ENCODE measurements at places on chromosomes 6 and 20.

- H3K36me3 ChIP-seq: no peaks in the 10 kb centered on the region
- H3K4me1 ChIP-seq: peaks cover 11% of the 10 kb centered on the region
- H3K4me3 ChIP-seq: no peak overlapping the region
- no peak overlapping the region for H3K27ac ChIP-seq
- no peak for DNase-seq
Observed at GRCh38 chr6:53239526-53239925, 90.9 kb upstream of the GCM1 start.

- no peak overlapping the region for H3K4me3 ChIP-seq
- no peak for DNase-seq
- H3K36me3 ChIP-seq: no peaks in the 10 kb centered on the region
- no peaks in the 10 kb centered on the region for H3K4me1 ChIP-seq
Observed at GRCh38 chr6:46967826-46968349, 46.1 kb upstream of the ADGRF5 start.

DNA sequence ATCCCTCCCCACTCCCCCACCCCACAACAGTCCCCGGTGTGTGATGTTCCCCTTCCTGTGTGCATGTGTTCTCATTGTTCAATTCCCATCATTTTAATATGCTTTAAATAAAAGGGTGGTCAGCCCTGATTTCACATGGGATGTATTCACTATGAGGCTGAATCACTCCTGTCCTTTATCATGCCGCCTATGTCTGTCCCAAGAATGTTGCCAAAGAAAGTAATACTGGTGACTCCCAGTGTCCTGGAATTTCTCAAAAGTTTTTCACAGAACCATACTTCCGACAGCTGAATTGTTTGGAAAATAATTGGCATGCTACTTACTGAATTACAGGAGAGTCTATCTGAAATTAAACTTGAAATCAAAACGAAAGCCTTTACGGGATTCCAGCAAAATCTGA, 217.7 kb downstream of the HAO1 start:
- no peak overlapping the region for H3K27ac ChIP-seq
- H3K4me3 ChIP-seq: no peak overlapping the region
- H3K4me1 ChIP-seq: no peaks in the 10 kb centered on the region
- no peaks in the 10 kb centered on the region for H3K36me3 ChIP-seq

DNA sequence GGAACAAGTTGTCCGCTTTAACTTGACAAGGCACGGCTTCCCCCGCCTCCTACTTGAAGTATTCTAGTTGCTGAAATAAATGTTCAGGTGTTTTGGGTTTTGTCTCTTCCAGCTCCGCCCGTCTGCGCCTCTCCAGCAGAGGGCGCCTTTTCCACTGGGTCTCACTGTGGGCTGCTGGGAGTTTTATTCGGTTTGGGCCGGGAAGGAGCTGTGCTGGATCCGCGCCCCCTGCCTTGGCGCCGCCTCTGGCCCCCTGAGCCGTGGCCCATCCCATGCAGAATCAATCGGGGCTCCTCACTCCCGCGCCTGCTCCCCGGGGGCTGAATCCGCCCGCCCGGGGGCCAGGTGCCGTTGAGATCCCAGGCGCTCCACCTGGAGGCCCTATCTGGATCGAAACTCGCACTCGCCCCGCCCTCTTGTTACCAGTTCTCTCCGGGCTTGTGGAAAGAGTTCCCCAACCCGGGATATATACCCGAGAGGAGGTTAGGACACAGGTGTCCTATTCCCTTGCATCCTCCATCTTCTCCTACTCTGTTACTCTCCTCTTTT, 51.0 kb upstream of the TCF21 start:
- peaks cover 40% of the 10 kb centered on the region for H3K27me3 ChIP-seq
- H3K36me3 ChIP-seq: peaks cover 3% of the 10 kb centered on the region
- peak overlapping the region; percentile 36 for H3K4me3 ChIP-seq
- DNase-seq: no peak
- H3K4me1 ChIP-seq: no peaks in the 10 kb centered on the region
- H3K27ac ChIP-seq: no peak overlapping the region

DNA sequence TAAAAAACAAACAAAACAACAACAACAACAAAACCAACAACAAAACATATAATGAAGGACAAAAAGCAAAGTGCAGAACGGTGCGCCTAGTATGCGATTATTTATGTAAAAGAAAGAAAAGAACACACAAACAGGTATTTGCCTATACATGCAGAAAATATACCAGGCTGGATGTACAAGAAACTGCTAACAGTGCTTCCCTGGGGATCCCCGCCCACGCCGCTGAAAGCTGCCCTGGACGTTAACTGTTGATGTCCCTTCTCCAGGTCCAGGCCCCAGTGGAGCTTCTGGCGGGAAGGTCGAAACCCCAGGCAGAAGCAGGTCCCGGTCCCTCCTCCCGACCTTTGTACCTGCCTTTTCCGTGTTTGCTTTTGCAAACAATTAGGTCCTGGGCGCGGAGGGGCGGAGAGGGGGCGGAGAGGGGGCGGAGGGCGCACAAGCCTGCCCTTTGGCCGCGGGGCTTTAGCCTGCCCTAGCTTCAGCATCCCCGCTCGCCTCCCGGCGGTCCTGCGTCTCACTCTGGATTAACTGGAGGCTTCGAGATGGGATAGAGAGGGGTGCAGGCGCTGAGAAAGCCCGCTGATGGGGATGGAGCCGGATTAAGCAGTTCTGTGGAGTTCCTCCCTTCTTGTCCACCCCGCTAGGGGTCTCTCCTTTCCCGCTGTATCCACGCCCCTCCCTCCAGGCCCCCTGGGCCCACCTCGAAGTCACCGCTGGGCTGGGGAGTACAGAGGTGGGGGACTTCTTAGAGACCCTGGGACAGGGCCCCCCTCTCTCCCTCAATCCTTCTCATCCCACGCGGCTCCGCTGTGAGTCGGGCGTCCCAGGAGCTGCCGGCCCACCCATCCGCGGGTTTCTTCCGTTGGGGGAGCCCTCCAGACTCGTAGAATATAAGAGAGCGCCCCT, 8.2 kb upstream of the AHCY start:
- no peak overlapping the region for H3K27ac ChIP-seq
- H3K27me3 ChIP-seq: peaks cover 20% of the 10 kb centered on the region
- no peak for DNase-seq
- H3K36me3 ChIP-seq: peaks cover 2% of the 10 kb centered on the region
- H3K4me1 ChIP-seq: peaks cover 14% of the 10 kb centered on the region
- no peak overlapping the region for H3K4me3 ChIP-seq

DNA sequence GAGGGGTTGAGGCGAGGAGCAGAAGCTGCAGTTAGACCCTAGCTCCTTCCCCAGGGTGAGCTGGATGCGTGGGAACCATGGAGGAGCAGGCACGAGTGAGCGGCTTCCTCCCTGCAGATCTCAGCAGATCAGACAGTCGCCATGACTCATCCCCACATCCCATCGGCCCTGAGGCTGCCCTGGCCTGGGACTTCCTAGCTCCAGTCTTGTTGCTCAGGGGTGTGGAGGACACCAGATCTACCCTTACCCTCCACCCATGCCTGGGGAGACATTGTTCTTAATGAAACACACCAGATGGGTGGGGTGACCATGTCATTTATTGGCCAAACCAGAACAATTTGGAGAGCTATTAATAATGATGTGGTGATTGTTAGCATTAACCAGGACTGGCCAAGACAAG, 36.3 kb upstream of the TGM2 start:
- no peak overlapping the region for H3K4me3 ChIP-seq
- no peak for DNase-seq
- H3K27me3 ChIP-seq: peaks cover 3% of the 10 kb centered on the region
- no peak overlapping the region for H3K27ac ChIP-seq
- no peaks in the 10 kb centered on the region for H3K4me1 ChIP-seq

DNA sequence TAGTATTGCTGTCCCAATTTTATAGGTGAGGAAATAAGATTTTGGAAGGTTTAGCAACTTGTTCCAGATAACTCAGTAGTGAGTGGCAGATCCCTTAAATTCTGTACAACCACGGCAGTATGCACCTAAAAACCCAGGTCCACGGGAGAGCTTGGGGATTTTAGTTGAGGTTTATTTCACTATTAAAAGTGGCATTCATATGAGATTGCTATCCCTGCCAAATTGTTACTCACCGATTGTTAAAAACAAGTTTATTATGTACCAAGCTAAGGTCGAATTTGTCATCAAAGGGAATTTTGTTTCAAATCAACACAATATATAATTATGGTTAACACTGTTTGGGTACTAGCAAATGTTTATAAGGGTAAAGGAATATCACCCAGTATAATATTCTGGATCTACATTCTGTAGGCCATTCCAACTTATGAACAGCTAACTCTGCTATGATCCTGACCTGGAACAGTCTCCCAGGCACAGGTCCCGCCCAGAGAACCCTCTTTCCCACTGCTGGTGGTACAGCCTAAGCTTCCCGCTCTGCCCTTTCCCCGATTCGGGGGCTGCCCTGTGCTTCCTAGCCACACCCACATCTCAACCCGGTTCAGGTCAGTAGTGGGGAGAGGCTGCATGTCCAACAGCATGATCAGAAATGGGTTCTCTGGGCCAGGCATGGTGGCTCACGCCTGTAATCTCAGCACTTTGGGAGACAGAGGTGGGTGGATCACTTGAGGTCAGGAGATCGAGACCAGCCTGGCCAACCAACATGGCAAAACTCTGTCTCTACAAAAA, 24.9 kb downstream of the GPLD1 start:
- no peaks in the 10 kb centered on the region for H3K27me3 ChIP-seq
- H3K27ac ChIP-seq: no peak overlapping the region
- no peaks in the 10 kb centered on the region for H3K4me1 ChIP-seq
- no peak overlapping the region for H3K4me3 ChIP-seq
- DNase-seq: no peak
- H3K36me3 ChIP-seq: peaks cover 2% of the 10 kb centered on the region

DNA sequence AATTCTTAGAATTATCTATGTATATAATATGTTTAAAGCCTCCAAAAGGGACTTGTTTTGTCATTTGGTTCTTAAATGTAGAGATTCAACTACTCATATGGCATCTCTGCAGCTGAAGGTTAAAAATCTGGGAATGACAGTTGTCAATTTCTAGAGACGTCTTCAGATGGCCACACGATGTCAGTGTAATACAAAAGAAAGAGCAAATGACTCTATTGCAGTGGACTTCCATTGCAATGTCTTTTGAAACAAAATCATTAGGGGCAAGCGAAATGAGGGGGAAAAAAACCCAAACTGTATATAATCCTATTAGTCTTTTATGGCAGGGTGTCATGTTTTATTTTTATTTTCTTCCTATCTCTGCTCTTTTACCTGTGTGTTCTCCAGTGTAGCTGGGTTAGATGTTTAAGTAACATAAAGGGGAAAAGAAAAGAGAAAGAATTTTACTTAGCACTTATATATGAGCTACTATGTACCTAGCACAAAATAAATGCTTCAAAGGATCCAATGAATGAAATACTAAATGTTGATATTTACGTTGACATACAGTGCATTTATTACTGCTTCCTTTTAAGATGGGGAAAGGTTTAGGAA, 26.2 kb downstream of the CCN2 start:
- DNase-seq: no peak
- no peak overlapping the region for H3K4me3 ChIP-seq
- H3K36me3 ChIP-seq: no peaks in the 10 kb centered on the region

DNA sequence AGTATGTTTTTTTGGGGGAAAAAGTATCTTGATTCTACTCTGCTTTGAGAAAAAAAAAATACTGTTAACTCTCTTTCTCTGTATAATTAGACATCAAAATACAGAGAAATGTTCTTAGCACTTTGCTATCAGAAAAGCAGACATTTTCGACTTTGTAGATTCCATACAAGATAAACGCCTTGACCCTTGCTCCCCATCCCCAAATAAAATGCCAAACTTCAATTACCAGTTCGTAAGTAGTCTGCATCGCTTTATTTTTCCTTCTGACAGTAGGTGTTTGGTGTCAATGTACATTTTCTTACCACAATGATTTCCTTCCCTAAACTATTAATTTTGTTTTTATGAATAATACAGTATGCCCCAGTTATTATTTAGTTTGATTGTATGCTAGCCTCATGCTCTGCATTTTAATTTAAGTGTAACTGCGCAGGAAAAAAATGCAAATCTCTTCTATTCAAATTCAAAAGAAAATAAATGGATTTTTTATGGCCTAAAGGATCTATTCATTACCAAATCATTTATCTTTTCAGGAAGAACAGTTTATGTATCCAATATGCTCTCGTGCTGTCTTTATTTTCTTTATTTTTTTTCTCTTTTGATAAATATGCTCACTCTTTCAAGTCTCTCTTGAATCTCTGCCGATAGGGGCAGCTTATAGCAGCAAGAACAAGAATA, 84.8 kb upstream of the ZNF217 start:
- DNase-seq: no peak
- H3K27ac ChIP-seq: peak overlapping the region; percentile 16
- no peaks in the 10 kb centered on the region for H3K36me3 ChIP-seq

DNA sequence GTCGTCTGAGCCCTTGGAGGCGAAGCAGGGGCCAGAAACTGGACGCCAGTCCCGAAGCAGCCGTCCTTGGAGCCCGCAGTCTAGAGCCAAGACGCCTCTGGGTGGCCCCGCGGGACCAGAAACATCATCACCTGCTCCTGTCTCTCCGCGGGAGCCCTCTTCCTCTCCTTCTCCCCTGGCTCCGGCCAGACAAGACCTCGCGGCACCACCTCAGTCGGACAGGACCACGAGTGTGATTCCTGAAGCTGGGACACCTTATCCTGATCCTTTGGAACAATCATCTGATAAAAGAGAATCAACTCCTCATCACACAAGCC, 416 bp downstream of the RSPH4A start:
- H3K36me3 ChIP-seq: peaks cover 2% of the 10 kb centered on the region
- DNase-seq: no peak
- peaks cover 16% of the 10 kb centered on the region for H3K4me1 ChIP-seq

- no peaks in the 10 kb centered on the region for H3K27me3 ChIP-seq
Observed at GRCh38 chr6:129679758-129680157, 30.2 kb downstream of the ARHGAP18 start.

GRCh38 chr6:4185419-4185818, 50.0 kb upstream of the ECI2 start:
- H3K36me3 ChIP-seq: no peaks in the 10 kb centered on the region
- no peak overlapping the region for H3K4me3 ChIP-seq
- H3K27ac ChIP-seq: no peak overlapping the region
- H3K4me1 ChIP-seq: no peaks in the 10 kb centered on the region
- peaks cover 48% of the 10 kb centered on the region for H3K27me3 ChIP-seq
- DNase-seq: no peak

GRCh38 chr6:111957623-111958315, 84.5 kb upstream of the FYN start:
- no peaks in the 10 kb centered on the region for H3K36me3 ChIP-seq
- no peaks in the 10 kb centered on the region for H3K4me1 ChIP-seq
- no peak overlapping the region for H3K4me3 ChIP-seq
- no peaks in the 10 kb centered on the region for H3K27me3 ChIP-seq
- no peak overlapping the region for H3K27ac ChIP-seq

- peaks cover 2% of the 10 kb centered on the region for H3K36me3 ChIP-seq
- H3K4me1 ChIP-seq: no peaks in the 10 kb centered on the region
- H3K27me3 ChIP-seq: no peaks in the 10 kb centered on the region
- no peak overlapping the region for H3K4me3 ChIP-seq
- DNase-seq: no peak
Observed at GRCh38 chr6:67221226-67221625, 1413.9 kb upstream of the ADGRB3 start.

- H3K4me3 ChIP-seq: no peak overlapping the region
- H3K27ac ChIP-seq: no peak overlapping the region
- no peak for DNase-seq
- H3K4me1 ChIP-seq: no peaks in the 10 kb centered on the region
- no peaks in the 10 kb centered on the region for H3K36me3 ChIP-seq
- H3K27me3 ChIP-seq: no peaks in the 10 kb centered on the region
Observed at GRCh38 chr6:109202409-109203264, 107.3 kb downstream of the CEP57L1 start.
